Esophagus muscularis mucosa (tissue), 4 donors: ENCODE measurements at places on chromosomes 16 and 17. TPM values are rescaled to one million over a fixed set of nuclear protein-coding genes. Genes with fewer than 3 reads are reported as not detected.

GRCh38 chr16:78778101-78779004, 678.9 kb downstream of the WWOX start:
- no peak overlapping the region for H3K4me3 ChIP-seq
- no peaks in the 10 kb centered on the region for H3K4me1 ChIP-seq
- no peak for DNase-seq

C16orf54 gene
- total RNA-seq = 2.5 TPM

- H3K4me1 ChIP-seq = peaks cover 100% of the 10 kb centered on the region
- H3K27ac ChIP-seq = peak overlapping the region; percentile 98
- no peak overlapping the region for H3K4me3 ChIP-seq
- no peaks in the 10 kb centered on the region for H3K27me3 ChIP-seq
Measured at GRCh38 chr17:40329839-40330794, 21.1 kb downstream of the RARA start.

- no peaks in the 10 kb centered on the region for H3K27me3 ChIP-seq
- no peaks in the 10 kb centered on the region for H3K36me3 ChIP-seq
- DNase-seq = peak; percentile 81
- peaks cover 7% of the 10 kb centered on the region for H3K4me1 ChIP-seq
- no peak overlapping the region for H3K4me3 ChIP-seq
- no peak overlapping the region for H3K27ac ChIP-seq
Measured at GRCh38 chr17:57699751-57700219, 45.3 kb downstream of the CCDC182 start.

GRCh38 chr17:66630828-66631472, 204.0 kb upstream of the CACNG5 start:
- H3K4me1 ChIP-seq = peaks cover 39% of the 10 kb centered on the region
- DNase-seq = no peak
- no peak overlapping the region for H3K4me3 ChIP-seq
- no peaks in the 10 kb centered on the region for H3K36me3 ChIP-seq

GRCh38 chr17:78658281-78658785, 81.1 kb upstream of the DNAH17 start:
- no peak for DNase-seq
- no peak overlapping the region for H3K27ac ChIP-seq
- H3K27me3 ChIP-seq = no peaks in the 10 kb centered on the region
- H3K36me3 ChIP-seq = no peaks in the 10 kb centered on the region
- H3K4me3 ChIP-seq = no peak overlapping the region

CENPX gene
- total RNA-seq = 89.8 TPM

SPECC1 gene
- total RNA-seq = 16.7 TPM

DNA sequence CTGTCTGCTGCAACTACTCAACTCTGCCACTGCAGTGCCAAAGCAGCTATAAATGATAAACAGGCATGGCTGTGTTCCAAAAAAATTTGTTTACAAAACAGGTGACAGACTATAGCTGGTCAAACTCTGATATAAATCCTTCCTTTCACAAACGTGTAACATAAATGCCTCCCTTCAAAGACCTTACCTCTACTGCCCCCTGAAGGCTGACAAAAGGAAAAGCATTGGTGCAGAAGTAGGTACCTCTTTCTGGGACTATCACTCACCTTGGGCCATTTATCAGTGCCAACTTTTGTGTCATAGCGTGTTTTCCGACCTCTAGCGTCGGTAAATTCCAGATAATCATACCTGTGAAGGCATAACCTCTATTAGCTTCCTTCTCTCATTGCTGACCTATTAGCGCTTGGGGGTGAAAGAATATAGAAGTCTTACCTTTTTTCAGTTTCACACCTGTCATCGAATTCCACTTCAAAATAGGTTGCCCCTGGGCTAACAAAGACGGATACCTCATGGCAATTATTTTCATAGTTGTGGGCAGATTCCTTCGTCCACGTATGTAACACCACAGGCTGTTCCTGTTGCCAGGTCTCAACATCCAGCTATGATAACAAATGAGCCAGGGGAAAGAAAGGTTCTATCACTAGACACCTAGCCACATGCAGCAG, 67.9 kb downstream of the ZZEF1 start:
- no peak for DNase-seq
- peaks cover 32% of the 10 kb centered on the region for H3K4me1 ChIP-seq
- no peak overlapping the region for H3K4me3 ChIP-seq
- peaks cover 50% of the 10 kb centered on the region for H3K36me3 ChIP-seq

DNA sequence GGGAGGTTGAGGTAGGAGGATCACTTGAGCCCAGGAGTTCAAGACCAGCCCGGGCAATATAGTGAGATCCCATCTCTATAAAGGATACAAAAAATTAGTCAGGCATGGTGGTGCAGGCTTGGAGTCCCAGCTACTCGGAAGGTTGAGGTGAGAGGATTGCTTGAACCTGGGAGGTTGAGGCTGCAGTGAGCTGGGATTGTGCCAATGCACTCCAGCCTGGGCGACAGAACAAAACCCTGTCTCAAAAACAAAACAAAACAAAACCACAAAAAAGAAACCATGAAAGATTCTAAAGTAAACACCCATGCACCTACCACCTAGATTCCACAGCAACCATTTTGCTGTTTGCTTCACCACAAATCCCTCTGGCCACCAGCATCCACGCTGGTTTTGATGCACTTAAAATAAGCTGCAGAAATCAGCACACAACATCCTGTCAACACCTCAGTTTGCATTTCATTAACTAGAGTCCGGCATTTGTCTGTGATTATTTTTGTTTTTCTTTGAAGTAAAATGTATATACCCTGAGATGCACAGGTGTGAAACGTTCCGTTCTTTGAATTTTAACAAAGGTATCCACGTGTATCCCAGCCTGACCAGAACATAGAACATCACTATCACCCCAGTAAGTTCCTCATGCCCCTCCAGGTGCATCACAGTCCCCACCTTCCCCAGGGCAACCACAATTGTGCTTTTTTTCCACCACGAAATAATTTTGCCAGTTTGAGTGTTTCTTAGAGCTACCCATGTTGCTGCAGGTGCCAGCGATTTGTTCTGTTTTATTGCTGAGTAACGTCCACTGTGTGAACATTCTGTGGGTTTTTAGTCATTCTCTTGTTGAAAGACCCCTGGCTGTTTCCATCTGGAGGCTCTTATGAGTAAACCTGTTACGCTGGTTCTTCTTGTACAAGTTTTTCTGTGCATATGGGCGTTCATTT, 191.5 kb downstream of the SEC14L1 start:
- peak overlapping the region; percentile 78 for H3K27ac ChIP-seq
- DNase-seq = no peak
- no peaks in the 10 kb centered on the region for H3K27me3 ChIP-seq
- no peaks in the 10 kb centered on the region for H3K36me3 ChIP-seq
- peaks cover 11% of the 10 kb centered on the region for H3K4me1 ChIP-seq

DNA sequence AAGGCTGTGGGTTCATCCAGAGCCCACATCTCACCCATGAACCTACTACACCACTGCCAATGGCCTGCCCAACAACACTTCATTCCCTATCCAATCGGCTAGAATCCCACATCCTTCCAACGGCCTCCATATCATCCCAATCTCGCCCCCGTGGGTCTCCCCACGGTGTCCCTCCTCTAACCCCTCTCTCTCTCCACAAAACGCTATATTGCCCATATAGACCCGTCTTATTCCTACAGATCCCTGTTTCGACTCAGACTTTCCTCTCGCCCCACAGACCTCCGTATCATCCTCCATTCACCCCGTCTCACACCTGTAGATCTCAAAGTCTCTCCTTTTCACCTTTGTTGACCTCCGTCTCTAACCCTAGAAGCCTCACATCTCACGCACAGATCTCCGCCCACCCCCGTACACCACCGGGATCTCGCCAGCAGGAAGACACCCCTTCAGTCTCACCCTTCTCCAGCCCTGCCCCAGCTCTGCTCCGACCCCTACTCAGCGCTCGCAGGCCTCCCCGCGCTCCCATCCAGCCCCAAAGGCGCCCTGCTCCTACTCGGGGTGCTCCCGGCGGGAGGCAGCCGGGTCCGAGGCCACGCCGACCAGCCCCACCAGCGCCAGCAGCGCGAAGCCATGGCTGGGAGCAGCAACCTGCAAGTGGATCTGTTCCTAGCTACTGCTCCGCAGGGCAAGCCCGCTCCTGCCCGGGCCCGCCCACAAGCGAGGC, at the start of gene FDXR:
FDXR (minus strand) TSS at position 682 of the 724 bp plus-strand sequence; CDS start at position 632, 50 bp downstream.
- H3K27ac ChIP-seq = peak within 1 kb of the TSS; percentile 87
- peaks cover 17% of the 10 kb centered on the region for H3K4me1 ChIP-seq
- DNase-seq = peak; percentile 93
- peak within 1 kb of the TSS; percentile 69 for H3K4me3 ChIP-seq
- no peaks in the 10 kb centered on the region for H3K36me3 ChIP-seq

DNA sequence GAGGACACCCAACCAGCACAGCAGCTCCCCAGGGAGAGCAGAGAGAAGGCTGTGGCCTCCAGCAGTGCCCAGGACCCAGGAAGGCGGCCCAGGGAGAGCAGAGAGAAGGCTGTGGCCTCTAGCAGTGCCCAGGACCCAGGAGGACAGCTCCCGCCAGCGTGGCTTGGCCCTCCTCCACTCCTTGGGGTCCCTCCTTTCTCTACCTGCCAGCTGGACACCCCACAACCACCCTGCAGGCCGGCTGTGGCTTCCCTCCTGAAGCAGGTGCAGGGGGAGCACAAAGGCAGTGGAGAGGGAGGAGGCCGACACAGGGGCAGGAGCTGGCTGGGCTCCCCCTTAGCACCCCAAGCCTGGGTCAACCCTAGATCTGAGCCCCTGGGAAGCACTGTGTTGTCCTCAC, 54.1 kb upstream of the FASN start:
- no peak for DNase-seq
- no peak overlapping the region for H3K27ac ChIP-seq
- H3K4me3 ChIP-seq = no peak overlapping the region
- no peaks in the 10 kb centered on the region for H3K27me3 ChIP-seq
- no peaks in the 10 kb centered on the region for H3K4me1 ChIP-seq

DNA sequence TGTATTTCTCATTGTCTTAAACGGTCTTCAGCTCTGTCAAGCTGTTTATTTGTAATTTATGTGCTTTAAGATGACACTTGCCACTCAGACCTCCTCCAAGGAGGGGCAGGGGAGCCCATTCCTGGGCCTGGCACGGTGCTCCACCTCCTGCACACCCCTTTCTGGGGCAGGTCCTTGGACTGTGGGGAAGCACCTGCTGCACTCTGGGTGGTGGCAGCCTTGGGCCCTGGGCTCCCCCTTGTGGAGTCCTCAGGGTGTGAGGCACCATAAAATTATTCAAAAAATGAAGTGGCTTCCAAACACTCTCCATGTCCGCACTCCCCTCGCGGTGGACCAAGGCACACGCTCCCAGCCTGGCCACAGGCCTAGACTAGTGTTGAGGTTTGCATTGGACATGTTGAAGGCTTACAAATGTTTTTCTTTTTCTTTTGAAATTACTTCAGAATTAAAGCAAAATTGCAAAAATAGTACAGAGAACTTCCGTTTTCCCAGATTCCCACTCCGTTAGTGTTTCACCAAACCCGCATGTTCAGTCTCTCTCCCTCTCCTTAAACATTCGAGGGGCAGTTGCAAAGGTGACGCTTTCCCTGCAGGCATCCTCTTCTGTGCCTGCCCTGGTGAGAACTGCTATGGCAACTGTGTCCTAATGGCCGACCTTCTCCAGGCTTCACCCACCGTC, 32.4 kb downstream of the FOXK2 start:
- H3K4me1 ChIP-seq = peaks cover 72% of the 10 kb centered on the region
- no peaks in the 10 kb centered on the region for H3K27me3 ChIP-seq
- H3K36me3 ChIP-seq = no peaks in the 10 kb centered on the region
- peak overlapping the region; percentile 50 for H3K27ac ChIP-seq

DNA sequence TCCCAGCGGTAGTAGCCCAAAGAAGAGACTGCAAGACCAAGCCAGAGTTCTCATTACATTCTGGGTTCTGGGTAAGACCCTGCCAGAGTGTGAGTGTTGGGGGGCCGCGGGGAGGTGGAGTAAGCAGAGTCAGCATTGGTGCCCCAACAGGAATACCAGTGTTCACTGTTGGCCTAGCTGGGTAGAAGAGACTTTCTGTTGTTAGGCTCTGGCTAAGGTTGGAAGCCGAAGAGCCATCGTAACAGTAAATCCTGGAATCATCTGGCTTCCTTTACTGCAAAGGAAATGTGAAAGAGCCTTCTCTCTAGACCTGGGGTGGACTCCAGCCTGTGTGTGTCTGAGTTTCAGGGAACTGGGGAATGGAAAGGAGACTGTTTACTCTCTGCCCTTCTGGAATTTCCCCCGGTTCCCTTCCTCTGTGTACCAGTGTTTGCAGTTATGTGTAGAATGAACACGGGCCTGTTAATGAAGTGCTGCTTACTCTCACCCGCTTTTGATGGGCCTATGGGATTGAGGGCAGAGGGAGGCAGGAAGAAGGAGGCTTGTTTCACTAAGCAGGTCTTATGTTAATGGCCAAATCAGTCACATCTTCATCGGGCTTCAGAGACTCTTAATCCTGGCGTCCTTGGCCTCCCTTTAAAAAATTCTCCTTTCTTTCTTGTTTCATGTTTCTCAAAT, 68.5 kb downstream of the WWP2 start:
- H3K36me3 ChIP-seq = no peaks in the 10 kb centered on the region
- H3K27ac ChIP-seq = peak overlapping the region; percentile 12
- H3K4me3 ChIP-seq = no peak overlapping the region
- no peak for DNase-seq
- H3K4me1 ChIP-seq = peaks cover 36% of the 10 kb centered on the region

KRTAP3-2 gene
- total RNA-seq = not detected

DNA sequence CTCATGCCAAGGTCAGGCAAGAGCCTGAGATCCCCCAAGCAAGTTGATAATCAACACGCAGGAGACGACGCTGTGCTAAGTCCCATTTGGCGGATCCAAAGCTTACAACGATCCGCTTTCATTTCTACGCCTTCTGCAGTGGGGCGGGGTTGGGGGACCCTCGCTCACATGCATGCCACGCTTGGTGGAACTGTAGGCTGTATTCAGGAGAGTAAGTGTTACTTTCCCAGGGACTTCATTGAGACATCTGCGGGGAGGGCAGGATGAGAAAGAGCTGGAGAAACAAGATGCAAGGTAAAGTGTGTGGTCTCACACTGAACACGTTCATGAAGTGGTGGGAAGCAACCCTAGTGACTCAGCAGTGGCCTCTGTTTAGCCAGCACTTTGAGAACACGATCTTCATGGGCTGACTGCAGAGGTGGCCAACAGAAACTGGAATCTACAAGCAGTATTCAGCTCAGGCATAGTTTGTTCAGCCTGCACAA, 100.5 kb downstream of the XYLT1 start:
- H3K36me3 ChIP-seq = no peaks in the 10 kb centered on the region
- H3K4me1 ChIP-seq = peaks cover 73% of the 10 kb centered on the region
- H3K27me3 ChIP-seq = no peaks in the 10 kb centered on the region
- no peak overlapping the region for H3K4me3 ChIP-seq

- H3K4me3 ChIP-seq = no peak overlapping the region
- DNase-seq = no peak
- H3K27ac ChIP-seq = no peak overlapping the region
Measured at GRCh38 chr16:20023190-20023589, 50.5 kb downstream of the GPR139 start.

FAM222B gene
- total RNA-seq = 21.2 TPM
